Activated CD4-positive, alpha-beta T cell treated with anti-CD3 and anti-CD28 coated beads, Interleukin-2, Interleukin-4, amounts not matched to agents 100 ng/mL and 50 ng/mL, durations not matched to agents 16 hours and 8 hours (primary cell): ENCODE measurements at places on chromosomes 3 and 15.

GRCh38 chr15:92638709-92639365 is 16.7 kb downstream of the FAM174B start:
- no peak for DNase-seq

DNA sequence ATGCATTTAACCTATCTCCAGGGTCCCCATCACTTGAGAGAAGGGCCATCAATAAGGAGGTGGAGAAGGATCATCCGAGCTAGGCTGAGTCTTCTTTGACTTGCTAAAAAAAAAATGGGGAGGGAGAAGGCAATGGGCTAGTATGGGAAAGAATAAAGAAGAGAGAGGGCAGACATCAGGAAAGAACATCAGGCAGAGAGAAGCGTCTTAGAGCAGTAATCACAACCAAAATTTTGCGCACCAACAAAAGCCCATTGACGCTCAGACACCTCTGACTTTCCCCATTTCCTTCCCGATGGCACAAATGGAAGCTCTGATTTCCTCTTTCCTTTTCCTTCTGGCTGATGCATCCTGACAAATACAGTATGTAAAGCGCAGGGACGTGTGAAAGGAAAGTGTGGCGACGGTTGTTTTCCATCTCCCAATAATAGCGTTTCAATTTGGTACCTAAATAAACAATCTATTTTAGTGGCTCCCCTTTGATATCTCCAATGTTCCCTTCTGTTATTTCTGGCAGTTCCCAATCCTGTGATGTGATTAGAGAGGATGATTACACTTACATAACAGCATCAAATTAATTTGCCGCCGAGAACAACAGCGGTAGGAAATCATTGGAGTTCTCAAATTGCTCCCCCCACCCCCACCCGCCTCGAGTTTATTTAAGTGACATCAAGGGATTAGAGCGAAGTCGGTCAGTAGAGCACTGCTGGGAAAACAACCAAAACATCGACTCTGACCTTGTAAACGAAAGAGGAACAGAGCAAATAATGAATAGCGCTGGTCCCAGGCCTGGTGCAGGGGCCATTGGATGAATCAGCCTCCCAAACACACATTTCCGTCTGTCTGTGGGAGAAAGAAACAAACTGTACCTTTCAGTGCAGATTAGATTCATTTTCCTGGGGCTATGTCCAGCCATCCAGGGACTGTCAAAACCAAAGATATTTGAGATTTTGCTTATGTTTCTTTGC is 273.3 kb upstream of the ICE2 start:
- DNase-seq = no peak

DNA sequence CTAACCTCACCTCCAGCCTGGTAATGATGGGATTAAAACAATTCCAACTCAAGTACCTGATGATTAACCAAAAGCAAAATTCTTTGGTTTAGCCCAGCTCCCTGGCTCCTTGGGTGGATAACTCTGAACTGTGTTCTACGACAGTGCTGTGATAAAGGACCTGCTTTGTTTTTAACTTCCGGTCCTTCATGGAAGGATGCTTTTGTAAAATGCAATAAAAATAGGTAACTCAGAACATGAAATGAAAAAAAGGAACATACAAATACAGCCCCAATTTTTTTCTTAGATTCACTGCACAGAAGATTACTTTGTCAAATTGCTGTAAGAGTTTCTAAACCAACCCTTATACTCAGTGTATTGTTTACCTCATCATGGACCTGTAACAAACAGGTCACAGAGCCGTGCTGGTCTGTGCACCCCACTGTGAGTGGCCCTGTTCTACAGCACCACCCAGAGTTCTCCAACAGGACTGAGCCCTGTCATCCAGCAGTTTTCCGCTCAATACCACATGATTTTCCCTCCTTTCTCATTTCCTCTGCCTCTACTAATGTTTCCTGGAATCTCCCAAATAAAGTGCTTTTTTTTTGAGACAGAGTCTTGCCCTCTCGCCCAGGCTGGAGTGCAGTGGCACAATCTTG is 4.9 kb upstream of the PCYT1A start:
- DNase-seq = no peak

DNA sequence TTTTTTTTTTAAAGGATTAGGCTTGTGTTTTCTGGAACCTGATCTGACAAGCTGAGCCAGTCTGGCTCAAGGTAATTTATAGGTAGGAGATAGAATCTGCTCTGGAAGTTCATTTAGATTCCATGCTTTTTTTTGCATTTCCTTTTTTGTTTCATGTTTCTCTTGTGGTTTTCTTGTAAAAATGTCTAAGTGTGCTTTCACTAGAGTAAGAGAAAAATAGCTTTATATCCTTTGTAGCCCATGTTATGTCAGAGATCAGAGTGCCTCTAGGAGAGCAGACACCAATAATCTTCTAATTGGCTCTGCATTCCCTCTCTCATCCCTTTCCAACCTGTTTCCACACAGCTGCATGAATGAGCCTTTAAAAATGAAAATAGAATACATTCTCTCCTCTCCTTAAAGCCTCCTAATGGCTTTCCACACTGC is 389.8 kb upstream of the KCNMB2 start:
- DNase-seq = no peak

DNA sequence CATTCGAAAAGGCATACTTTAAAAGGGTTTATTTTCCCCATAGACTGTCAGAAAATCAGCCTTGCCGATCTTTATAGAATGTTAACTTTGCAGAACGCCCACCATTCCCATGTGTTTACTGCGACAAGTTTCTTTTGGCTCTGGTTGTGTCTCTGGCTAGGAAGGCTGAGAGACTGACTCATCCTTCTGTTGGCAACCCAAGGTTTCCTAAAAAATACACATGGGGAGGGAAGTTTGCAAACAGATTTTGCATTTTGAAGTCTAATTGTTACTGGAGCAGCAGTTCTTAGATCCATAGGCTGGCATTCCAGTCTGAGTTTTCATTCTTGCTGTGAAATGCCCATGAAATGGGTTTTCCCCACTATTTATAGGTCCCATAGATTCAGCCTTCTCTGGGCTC is 37.9 kb upstream of the MINAR1 start:
- DNase-seq = no peak

- no peak for DNase-seq
Observed at GRCh38 chr3:193563426-193563825, 8.7 kb upstream of the ATP13A4 start.

GRCh38 chr15:58078591-58078990 is 13.1 kb upstream of the ALDH1A2 start:
- no peak for DNase-seq
